ENCODE measurements at places on chromosomes 11 and 22.

DNA sequence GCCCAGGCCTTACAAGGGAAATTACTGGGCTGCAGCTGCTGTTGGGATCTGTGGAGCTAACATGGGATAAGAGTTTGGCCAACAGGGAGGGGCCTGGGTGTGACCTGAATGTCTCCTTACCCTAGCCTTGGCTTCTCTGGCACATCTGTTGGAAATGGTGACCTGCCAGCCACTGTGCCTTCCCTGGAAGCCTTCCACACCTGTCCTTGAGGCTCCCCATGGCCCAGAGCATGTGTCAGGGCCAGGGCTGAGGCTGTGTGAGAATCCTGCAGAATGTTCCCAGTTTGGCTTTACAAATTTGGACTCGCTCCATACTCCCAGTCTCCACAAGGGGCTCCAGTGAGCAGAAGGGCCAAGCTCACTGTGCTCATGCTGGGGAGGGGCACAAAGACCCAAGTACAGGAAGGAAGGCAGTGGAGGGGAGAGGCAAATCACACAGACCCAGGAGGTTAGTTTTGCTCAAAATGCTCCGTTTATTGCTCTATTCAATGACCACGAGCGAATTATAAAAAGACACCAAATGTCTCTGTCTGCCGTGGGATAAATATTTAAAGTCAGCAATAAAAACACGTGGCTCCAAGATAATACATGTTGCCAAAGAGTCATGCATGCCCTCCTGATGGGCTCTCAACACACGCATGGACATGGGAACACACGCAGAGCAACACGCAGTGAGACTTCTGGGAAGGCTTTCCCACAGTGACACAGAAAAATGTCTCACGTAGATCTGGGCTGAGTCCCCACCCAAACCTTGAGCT, 1.7 kb upstream of the IGSF22 start:
- no peak for DNase-seq

DNA sequence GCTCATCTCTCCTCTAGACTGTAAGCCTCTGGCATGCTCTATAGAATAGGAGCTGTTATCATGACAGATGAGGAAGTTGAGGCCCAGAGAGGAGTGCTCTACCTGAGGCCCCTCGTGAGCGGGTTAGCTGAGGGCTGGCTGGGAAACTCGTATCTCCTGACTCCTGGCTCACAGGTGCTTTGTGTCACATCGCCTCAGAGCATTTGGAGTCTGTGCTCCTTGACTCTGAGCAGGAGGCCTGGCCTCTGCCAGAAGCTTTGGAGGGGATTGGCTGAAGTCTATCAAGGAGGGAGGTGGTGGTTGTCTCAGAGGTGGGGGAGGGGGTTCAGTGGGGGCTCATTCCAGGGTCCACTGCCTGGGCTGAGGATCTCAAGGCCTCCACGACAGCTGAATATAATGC, 7.4 kb downstream of the KCNC1 start:
- no peak for DNase-seq

- DNase-seq = no peak
These were observed 46.2 kb downstream of the WT1 start for GRCh38 chr11:32388871-32389770.

- DNase-seq = no peak
These were observed 255.2 kb upstream of the POU2AF2 start for GRCh38 chr11:110990311-110990710.

- no peak for DNase-seq
These were observed 65.4 kb downstream of the MTMR3 start for GRCh38 chr22:29948385-29948769.

- no peak for DNase-seq
These were observed 13.1 kb downstream of the MTMR2 start for GRCh38 chr11:95910638-95911368.

DNA sequence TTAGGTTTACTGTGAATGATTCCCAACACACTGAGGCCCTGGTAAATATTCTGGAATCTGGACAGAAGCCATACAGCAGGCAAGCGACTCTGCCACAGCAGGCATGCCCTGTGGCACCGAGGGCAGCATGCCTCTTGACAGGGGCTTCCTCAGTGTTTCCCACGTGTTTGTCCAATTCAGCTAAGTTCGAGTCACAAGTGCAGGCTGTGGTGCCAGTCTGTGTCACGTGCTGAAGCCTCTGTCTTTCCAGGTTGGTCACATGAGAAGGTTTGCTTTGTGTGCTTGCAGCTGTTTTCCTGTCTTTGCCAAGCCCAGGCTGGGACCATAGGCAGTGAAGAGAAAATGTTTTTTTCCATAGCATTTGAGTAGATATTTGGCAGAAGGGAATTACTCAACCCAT, 2.4 kb upstream of the PPFIBP2 start:
- no peak for DNase-seq

DNA sequence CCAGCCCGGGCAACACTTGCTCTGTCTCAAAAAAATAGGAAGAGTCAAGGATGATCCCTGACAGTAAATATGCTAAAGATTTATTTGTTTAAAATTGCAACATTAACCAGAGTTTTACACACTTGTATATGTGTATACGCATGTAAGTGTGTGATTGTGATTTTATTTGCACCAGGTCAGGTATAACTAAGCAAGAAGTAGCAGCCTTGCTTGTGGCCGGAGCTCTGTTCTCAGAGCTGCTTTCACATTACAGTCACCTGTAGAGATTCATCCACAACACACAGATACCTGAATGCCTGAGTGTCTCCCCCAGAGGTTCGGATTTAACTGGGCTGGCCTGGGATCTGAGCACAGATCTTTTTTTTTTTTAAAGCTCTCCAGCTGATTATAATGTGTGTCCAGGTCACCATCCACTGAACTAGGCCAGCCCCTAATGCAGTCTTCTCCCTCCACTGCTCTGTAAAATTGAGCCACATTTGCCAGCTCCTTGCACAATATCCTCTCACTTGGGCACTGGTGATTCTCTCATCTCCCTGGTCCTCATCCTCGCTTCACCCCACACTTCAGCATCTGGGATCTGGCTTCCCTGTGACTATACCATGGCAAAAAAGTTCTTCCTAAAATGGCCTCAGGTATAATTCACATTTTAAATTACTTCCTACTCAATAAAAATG, 48.3 kb downstream of the LIF start:
- DNase-seq = no peak

- no peak for DNase-seq
These were observed 6.2 kb downstream of the TPBGL start for GRCh38 chr11:75246671-75247350.

- no peak for DNase-seq
These were observed 52.8 kb upstream of the ANO1 start for GRCh38 chr11:70025308-70025707.

DNA sequence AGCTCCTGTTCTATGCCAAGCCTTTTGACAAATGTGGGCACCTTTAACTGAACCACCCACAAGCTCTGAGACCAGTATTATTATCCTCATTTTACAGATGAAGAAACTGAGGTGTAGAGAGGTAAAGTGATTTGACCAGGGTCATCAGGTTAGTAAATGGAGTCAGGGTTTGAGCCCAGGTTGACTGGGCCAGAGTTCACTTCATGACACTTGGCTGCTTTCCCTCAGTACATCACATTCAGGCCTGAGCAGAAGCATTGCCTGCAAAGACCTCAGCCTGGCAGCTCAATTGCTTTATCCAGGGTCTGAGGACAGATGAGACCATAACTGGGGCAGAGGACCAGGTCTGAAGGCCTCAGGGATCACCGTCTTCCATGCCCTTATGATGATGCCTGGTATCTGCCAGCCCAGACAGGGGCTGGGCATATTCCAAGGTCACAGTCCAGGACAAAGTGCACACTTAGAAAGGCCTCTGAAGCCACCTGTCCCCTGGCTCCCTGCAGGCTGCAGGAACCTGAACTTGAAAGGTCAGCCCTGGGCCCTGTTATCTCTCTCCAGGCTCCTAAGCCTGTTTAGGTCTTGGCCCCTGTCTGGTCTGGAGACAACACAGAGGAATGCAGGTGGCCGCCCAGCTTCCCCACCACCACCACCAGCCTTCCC, 32.0 kb downstream of the POU2AF3 start:
- no peak for DNase-seq

DNA sequence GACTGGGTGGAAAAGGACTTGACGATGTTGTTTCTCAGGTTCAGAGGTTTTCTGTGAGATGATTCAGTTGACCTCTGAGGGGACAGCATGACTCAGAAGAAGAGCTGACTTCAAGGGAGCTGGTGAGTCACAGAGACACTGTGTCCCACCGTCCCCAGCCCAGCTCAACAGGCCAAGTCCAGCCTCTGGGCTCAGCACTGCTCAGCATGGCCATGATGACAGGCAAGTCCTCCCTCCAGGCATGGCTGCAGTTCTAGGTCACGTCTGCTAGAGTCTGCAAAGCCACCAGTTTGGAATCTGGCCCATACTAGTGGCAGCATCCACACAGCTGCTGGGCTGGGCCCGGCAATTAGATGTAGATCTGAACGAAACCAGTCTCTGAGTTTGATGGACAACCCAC, 12.9 kb downstream of the TRIM29 start:
- DNase-seq = peak; percentile 8

GRCh38 chr11:86292912-86293616, 9.0 kb upstream of the HIKESHI start:
- no peak for DNase-seq

- no peak for DNase-seq
These were observed 1.0 kb downstream of the SFI1 start for GRCh38 chr22:31497148-31497938.

DNA sequence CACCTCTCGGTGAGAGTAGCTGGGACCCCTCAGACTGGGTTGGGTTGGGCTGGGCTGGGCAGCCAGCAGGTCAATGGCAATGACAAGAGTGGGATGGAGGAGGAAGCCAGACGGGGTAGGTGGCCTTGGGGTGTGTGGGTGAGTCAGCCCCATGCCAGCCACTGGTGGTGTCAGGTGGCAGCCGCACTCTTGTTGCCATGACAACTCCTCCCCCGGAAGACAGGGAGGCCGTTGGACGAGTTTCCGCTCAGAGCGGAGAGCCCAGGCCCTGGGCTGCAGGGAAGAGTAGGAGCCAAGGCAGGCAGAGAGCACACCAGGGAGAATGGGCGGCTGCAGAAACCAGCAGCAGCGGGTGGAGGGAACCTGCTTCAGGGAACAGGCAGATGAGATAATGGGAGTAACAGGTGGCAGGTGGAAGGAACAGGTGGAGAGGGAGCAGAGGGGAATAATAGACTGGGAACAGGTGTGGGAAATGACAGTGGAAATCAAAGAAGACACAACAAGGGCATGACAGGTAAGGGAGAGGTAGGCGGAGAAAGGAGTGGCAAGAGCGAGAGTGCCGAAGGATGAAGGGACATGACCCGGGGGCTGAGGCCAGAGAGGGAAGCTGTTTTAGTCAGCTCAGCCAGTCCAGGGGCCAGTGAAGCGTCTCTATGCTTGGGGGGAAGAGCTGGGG, 8.7 kb downstream of the SPTBN2 start:
- peak; percentile 77 for DNase-seq

DNA sequence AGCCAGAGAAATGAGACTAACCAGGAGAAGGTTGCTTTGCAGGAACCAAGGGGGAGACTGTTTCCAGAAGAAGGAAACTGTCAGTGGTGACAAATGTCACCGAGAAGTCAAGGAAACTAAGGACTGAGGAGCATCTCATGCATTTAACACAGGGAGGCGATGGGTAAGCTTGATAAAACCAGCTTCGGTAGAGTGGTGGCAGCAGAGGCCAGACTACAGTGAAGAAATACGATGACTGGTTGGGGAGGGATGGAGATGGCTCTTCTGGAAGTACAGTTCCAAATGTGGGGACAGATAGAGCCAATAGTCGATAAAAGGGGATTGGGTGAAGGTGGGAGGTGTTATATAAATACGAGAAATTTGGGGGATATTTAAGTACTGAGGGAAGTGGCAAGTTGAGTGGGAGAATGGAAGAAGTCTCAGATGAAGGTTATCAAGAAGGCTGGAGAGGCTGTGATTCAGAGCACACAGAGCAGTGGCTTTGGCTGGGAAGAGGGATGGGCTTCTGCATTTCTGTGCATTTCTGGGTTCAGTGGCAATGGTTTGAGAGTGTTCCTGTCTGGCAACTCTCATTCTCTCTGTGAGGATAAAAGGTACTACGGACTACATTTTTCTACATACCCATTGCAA, 29.2 kb downstream of the SC5D start:
- DNase-seq = peak; percentile 17

- peak; percentile 83 for DNase-seq
These were observed 86.1 kb upstream of the HORMAD2 start for GRCh38 chr22:29994027-29994715.

DNA sequence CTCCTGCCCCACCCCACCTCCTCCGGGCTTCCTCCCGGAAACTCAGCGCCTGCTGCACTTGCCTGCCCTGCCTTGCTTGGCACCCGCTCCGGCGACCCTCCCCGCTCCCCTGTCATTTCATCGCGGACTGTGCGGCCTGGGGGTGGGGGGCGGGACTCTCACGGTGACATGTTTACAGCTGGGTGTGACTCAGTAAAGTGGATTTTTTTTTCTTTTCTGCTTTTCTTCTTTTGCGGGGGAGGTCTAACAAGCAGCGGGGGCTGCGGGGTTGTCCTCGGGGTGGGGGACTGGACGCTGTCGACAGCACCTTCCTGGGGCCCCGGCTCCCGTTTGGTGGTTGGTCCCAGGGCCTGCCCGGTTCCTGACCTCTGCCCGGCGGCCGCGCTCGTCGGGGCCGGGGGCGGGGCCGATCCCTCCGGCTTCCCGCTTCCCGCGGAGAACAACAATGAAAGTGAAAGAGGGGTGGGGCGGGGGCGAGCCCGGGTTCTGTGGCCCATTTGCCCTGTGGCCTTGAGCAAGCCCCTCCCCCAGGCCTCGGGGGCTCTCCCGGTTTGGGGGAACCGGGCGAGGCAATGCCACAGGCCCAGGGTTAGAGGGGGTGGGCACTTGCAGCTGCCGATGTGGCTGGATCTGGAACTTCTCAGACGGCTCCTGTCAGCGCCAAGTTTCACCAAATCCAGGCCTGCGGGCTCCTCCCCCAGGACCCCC, 975 bp upstream of the MDK start:
- no peak for DNase-seq

- peak; percentile 47 for DNase-seq
These were observed 10.4 kb upstream of the MRPL17 start for GRCh38 chr11:6693342-6694228.

DNA sequence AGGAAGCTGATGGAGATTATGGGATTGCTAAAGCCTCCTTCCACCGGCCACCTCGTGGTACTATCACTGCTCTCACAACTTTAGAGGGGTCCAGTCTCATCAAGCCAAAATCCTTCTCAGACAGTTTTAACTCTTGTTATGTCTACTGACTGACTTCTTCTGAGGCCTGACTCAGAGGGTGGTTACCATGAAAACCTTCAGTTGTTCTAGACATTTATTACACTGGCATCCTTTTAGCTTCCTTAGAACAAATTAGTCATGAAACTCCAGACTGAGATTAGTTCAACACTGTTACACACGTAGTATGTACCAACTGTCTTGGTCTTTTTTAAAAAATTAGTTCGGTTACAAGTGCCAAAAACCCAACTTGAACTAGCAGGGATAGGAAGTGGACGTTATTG, 7.5 kb downstream of the DIXDC1 start:
- peak; percentile 78 for DNase-seq

- DNase-seq = no peak
These were observed 3913.9 kb upstream of the OR11H1 start for GRCh38 chr22:11613898-11614755.
